ENCODE measurements at places on chromosomes 1 and 21. TPM values are rescaled to one million over a fixed set of nuclear protein-coding genes. Genes with fewer than 3 reads are reported as not detected.

- DNase-seq = no peak
Observed at GRCh38 chr1:71414179-71414578, 333.3 kb upstream of the ZRANB2 start.

GRCh38 chr1:109113590-109114341 is at the start of gene ELAPOR1:
Gene ELAPOR1, plus strand, starts transcription at chr1:109114115. Its CDS starts 69 bp downstream, at chr1:109114184.
- no peak for DNase-seq

C1orf87 gene
- 0.65 TPM for total RNA-seq

DLGAP3 gene
- total RNA-seq = 0.22 TPM

TUT4 gene
- total RNA-seq = 42.9 TPM

- DNase-seq = no peak
Observed at GRCh38 chr1:220705782-220706181, 15.6 kb downstream of the C1orf115 start.

RIMKLA gene
- 0.18 TPM for total RNA-seq

BOLA1 gene
- total RNA-seq = 11.5 TPM

- DNase-seq = no peak
Observed at GRCh38 chr1:24141311-24141997, 1.5 kb downstream of the IL22RA1 start.

GRCh38 chr1:220803401-220804201 is 16.9 kb downstream of the MTARC1 start:
- DNase-seq = no peak

LMO4 gene
- total RNA-seq = 36.1 TPM

DNA sequence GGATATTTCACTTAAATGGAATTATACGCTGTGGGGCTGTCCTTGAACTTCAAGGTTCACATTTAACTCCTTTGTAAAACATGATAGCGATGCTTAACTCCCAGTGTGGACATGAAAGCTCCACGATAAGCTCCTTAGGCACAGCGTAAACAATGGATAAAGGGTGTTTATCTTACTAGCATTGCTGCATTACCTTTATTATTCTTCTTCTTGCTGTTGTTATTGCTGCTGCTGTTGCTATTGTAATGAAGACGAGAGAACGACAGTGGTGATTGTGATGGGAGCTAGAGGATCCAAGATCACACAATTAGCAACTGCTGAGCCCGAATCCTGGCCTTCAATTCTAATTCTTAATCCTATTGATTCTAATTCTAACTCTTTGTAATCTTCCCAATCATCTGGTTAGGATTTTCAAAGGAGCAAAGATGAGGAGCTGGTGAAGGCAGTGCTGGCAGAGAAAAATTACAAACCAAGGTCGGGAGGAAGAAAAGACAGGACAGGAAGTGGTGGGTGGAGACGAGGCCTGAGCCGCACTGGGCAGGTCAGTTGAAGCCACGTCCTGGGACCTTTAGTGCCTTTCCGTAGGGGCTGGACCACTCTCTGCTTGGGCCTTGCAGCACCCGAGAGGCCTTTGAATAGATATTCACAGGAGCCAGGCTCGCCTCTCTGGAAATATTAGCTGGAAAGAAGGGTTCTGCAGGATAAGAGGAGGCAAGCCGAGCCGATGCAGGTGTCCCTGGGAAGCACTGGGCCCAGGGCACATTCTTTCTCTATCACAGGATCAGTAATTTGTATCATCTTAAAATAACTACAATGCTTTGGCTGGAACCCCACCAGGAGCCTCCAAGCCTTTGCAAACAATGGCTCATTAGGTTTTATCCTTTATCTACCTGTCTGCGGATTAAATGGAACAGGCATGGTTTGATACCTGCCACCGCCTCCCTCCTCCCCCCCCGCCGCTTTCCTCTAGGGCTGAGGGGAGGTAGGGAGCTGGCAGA is 571.6 kb downstream of the AJAP1 start:
- DNase-seq = no peak

GRCh38 chr1:25204797-25205480 is 27.4 kb downstream of the SYF2 start:
- DNase-seq = no peak

HCN3 gene
- total RNA-seq = 4.3 TPM

TNNI3K gene
- not detected for total RNA-seq

- DNase-seq = no peak
Observed at GRCh38 chr1:231144416-231145193, 17.3 kb upstream of the TRIM67 start.

NLRP3 gene
- 0.15 TPM for total RNA-seq

- no peak for DNase-seq
Observed at GRCh38 chr1:182147136-182147820, 85.8 kb upstream of the ZNF648 start.

DNA sequence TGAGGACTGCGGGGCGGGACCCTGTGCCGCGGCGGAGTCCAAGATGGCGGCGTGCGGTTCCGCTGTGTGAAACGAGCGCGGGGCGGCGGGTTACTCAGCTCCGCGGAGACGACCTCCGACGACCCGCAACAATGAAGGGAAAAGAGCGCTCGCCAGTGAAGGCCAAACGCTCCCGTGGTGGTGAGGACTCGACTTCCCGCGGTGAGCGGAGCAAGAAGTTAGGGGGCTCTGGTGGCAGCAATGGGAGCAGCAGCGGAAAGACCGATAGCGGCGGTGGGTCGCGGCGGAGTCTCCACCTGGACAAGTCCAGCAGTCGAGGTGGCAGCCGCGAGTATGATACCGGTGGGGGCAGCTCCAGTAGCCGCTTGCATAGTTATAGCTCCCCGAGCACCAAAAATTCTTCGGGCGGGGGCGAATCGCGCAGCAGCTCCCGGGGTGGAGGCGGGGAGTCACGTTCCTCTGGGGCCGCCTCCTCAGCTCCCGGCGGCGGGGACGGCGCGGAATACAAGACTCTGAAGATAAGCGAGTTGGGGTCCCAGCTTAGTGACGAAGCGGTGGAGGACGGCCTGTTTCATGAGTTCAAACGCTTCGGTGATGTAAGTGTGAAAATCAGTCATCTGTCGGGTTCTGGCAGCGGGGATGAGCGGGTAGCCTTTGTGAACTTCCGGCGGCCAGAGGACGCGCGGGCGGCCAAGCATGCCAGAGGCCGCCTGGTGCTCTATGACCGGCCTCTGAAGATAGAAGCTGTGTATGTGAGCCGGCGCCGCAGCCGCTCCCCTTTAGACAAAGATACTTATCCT is 430 bp downstream of the RBM15 start:
- no peak for DNase-seq

All from chondrocyte (in vitro differentiated cells).